SK-MEL-5 (cell line): ENCODE measurements at places on chromosomes 12 and 14. TPM values are rescaled to one million over a fixed set of nuclear protein-coding genes. Genes with fewer than 3 reads are reported as not detected.

Gene PMCH
- total RNA-seq: not detected in 2 replicates

Gene BDKRB1
- total RNA-seq: 0.53 TPM in 1 of 2 replicates, not detected in the other

Gene LHX5
- 0.03 TPM in 1 of 2 replicates, not detected in the other for total RNA-seq

Gene A2M
- 316 TPM in 2 replicates for total RNA-seq

Gene TNFAIP2
- total RNA-seq: 0.29 TPM in 1 of 2 replicates, not detected in the other

Gene PIP4P1
- 22.9 and 25.8 TPM in 2 replicates for total RNA-seq

Gene TTC5
- total RNA-seq: 23.3 and 23.9 TPM in 2 replicates

Gene GLI1
- 0.16 and 1.9 TPM in 2 replicates for total RNA-seq

- DNase-seq: peak; percentile 57
Measured at GRCh38 chr14:39034481-39035296, 68.3 kb downstream of the SEC23A start.

DNA sequence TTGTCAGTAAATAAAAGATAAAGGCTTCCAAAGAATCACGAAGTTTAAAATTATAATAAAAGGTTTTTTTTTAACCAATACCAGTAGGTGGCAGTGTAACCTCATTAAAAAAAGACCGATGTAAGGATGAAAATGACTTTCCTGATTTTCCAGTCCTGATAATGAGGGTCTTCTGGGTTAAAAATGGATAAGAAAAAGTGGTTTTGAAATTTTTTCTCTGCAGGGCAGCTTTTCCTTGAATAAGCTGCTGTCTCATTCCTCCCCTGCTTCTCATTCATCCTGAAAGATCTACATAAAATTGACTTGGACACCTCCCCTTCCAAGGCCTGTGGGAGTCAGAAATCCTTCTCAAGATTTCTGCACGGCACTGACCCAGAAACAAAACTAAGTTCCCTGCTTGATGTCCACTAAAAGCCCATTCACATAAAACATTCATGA is 58.9 kb upstream of the FBXO33 start:
- peak; percentile 47 for DNase-seq

DNA sequence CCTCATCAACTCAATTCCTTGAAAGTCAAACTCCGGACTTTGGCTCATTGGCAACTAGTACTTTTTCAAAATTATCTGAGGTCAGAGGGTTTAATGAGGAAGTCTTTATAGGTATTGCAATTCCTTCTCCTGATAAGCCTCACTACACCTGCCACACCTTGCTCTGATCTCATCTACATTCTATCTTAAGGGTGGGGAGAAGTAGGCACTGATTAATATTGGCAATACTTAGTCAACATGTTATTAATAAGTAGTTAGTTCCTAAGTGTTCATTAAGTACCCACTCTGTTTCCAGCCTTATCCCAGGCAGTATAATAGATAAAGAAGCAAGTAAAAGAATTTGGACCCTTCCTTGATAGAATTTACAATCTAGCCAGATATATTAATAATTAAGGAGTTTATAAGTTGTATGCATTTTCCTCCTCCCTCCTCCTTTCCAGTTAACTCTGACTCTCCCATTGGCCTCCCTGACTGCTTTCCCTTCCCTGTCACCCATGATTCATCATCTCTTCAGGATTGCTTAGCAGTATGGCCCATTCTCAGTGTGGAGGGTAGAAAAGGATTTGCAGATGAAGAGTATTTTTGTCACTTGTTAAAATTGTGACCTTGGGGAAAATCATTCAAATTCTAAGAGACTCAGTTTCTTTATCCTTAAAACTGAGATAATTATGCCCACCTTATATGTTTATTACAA is 231.0 kb upstream of the ATP2B1 start:
- DNase-seq: no peak

DNA sequence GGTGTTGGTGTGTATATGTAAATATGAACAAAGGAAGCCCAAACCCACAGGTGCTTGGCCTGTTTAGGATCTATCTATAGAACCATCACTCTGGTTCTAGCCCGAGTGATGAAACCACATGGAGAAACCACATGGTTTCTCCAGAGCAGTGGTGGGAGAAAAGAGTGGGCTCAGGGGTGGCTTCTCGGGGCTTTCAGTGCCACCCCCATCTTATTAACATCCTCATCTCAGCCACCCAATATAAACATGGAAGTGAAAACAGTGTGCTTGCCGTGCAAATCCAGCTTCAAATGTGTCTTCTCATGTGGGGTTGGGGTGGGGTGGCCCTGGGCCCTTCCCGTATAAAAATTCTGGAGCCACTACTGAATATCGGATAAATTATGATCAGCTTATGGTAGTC is 109.0 kb downstream of the STAB2 start:
- DNase-seq: no peak

DNA sequence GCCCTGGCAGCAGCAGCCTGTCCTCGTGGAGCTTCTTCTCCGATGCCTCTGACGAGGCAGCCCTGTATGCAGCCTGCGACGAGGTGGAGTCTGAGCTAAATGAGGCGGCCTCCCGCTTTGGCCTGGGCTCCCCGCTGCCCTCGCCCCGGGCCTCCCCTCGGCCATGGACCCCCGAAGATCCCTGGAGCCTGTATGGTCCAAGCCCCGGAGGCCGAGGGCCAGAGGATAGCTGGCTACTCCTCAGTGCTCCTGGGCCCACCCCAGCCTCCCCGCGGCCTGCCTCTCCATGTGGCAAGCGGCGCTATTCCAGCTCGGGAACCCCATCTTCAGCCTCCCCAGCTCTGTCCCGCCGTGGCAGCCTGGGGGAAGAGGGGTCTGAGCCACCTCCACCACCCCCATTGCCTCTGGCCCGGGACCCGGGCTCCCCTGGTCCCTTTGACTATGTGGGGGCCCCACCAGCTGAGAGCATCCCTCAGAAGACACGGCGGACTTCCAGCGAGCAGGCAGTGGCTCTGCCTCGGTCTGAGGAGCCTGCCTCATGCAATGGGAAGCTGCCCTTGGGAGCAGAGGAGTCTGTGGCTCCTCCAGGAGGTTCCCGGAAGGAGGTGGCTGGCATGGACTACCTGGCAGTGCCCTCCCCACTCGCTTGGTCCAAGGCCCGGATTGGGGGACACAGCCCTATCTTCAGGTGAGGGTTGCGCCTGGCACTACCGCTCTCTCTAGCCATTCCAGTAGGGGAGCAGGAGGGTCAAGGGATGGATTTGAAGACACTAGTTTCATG is 2.1 kb downstream of the NFATC4 start:
- DNase-seq: no peak

DNA sequence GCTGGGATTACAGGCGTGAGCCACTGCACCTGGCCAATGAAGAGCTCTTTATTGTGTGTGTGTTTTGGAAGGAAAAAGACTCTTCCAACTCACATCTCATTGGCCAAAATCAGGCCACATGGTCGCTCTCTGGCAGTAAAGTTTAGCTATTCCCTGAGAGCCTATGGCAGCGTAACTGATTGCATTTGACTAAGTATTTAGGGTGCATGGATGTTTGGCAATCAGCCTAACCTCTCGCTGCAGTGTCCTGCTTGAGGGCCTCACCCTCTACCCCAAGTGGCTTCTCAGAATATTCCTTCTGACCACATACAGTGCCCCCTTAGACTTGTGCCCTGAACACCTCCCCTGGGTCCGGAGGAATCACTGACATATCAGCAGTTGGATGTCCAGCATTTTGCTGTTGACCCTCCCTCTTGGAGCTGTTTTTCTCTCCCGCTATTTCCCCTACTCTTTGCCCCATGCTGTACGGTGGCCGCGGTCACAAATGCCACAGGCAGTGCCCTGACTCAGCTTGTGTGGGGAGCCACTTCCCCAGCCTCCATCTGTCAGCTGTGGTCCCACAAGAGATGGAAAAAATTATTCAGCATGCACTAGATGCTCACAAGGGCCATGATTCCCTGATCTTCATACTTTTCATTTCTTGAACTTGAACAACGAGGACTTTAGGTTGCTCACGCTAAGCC is 9.5 kb downstream of the PHETA1 start:
- no peak for DNase-seq

- DNase-seq: no peak
Measured at GRCh38 chr14:102646615-102647014, 54.2 kb downstream of the RCOR1 start.

- DNase-seq: no peak
Measured at GRCh38 chr12:62446754-62447452, 19.7 kb upstream of the MON2 start.

DNA sequence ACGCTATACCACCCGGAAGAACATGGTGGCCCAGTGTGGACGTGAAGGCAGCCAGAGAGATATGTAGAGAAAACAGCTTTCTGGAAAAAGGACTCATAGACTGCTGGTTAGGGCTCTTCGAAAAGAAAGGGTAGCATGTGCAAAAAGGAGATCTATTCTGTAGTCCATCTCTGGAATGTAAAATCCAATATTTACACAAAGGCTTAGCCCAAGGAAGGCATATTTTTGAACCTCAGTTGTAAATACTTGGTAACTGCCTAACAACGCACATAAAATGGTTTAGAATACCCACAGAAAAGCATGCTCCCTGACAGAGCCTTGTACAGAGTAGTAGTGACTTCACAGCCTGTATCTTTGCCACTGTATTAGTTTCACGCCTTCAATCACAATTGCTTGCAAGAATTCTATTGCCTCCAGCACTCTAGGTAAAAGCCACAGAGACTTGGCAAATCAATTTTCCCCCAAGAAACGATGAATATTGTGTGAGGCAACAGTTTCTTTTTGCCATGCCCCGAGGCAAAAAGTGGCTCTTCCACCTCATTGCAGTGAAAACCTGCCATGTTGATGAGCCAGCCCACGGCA is 59.2 kb downstream of the TRIM9 start:
- no peak for DNase-seq

DNA sequence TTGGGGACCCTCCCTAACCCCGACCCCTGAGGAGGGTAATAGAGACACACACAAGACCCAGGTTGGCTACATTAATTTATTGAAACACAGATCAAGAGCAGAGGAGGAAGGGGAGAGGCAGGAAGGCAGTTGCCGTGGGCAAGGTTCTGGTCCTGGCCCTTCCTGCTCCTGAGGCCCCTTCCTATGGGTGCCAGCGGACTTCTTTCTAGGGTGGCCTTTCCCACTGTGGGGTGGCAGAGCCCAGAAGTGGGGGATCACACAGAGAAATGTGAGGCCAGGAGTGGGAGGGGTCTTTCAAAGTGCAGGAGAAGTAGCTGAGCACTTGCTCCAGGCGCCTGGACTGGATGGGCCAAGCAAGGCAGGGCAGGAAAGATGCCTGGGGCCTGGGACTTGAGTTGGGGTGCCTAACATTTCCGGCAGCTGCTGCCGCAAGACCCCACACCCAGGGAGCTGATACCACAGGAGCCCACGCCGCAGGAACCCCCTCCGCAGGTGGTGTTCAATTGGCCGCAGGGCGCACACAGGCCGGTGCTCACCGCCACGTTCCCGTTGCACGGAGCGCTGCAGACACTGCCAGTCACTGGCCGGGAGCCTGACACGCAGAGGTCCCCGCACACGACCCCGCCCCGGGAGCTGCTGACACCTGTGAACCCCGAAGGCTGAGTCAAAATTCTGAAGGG is 5.3 kb downstream of the KRT81 start:
- DNase-seq: no peak

DNA sequence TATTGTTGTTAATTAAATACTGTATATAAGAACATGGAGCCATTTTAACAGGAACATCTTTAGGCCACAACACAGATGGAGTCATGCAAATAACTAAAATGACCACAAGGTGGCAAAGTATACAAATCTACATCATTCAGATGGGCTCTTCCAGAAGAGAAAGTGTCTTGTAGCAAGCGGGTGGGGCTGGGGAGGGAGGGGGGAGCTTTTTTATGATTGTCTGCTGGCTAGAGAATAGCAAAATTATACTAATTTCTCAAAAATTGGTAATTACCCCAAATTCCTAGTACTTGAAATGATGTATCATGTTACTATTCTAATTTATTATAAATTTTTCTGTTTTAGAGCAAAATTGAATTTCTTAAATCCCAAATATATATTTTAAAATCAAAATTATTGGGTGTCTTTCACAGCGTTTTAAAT is 378.7 kb downstream of the PRKD1 start:
- peak; percentile 80 for DNase-seq

GRCh38 chr14:93676416-93676958 is 111.8 kb downstream of the PRIMA1 start:
- DNase-seq: no peak

GRCh38 chr12:45880533-45880932 is 109.8 kb downstream of the SCAF11 start:
- no peak for DNase-seq

DNA sequence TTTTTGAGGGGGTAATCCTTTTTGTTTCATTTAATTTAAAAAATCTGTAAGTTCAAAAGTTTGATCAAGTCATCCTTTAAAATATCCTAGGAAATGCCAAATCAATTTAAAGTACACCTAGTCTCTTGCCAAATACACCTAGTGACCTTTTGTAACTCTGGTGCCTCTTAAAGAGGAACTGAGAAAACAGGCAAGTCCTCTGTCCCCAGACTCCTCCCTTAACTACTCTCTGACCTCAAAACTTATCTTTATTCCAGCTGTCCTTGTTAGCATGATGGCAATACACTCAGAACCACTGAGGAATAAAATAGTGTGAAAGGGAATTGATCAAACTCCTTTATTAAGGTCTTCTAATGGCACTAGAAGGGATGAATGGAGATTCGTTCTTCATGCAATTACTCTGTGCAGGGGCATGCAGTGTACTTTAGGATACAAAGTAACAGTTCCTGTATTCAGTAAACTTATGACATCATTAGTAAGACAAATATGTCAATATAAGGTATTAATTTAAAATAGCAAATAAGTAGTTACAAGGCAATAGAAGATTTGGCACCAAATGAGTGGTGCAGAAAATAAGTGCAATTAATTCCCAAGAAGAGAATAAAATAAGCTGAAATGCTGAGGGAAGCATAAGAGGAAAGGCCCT is 3.3 kb downstream of the FAR2 start:
- no peak for DNase-seq

GRCh38 chr14:90518069-90518940 is 121.5 kb downstream of the CALM1 start:
- DNase-seq: no peak

DNA sequence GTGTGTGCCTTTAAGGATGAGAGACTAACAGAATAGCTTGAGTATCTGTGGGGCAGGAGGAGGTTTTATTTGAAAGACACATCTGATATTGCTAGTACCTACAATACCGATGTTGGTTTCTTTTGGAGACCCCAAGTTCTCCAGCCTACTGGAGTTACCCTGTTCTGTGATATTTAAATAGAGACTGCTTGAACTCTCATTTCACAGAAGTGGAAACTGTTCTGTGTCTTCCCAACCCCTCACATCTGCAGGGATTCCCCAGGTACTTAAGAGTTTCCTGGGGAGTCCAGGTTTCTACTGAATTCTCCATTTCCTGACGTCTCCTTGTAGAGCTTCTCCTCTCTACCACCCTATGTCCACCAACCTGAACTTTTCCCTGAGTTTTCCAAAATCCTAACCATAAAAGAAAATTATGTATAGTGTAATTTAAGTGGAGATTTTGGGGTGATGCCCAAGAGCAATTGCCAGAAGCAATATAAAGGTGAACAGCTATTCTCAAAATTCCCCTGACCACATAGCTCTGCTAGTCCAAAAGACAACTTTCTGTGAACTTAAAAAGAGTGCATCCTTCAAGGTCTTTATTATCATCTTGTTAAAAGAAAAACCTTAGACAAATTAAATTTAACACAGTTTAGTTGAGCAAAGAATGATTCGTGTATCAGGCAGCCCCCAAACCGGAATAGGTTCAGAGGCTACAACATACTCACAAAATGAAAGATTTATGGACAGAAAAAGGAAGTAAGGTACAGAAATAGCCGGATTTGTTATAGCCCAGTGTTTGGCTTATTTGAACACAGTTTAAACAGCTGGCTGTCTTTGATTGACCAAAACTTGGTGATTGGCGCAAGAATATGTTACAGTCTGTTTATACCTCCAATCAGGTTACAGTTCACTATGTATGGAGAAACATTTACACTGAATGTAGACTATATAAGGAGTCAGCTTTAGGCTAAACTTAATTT is 373.4 kb downstream of the NUAK1 start:
- DNase-seq: no peak
